ENCODE measurements at places on chromosomes 16 and 17. TPM values are rescaled to one million over a fixed set of nuclear protein-coding genes. Genes with fewer than 3 reads are reported as not detected.

GRCh38 chr17:58532555-58532951, 18.1 kb upstream of the MTMR4 start:
- DNase-seq = no peak

DNA sequence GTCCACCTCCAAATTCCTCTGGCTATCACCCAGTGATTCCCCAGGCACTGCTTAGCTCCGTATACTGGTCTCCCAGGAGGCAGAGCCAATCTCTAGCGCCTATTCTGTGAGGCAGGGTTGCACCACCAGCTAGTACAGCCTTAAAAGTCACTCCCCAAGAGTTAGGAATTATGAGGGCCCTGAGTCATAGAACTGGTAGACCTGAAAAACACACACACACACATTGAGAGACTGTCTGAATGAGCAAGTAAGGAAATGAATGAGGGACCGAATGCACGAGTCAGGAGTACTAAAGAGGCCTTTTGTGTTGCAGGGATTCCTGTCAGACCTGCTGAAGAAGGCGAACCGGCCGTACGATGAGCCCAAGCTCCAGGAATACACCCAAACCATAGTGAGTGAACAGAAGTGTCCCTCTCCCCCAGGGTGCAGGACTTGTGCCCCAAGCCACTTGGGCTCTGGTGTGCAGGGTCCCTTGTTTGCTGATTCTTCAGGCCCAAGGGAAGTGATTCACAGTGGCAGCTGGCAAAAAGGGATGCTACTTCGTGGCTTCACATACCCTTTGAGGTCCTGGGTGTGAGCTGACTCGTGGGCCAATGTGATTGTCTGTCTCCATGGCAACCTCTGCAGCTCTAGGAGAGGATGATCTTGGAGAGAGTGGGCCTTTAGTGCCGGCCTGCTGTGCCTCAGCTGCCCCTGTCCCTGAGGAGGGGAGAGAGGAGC, 24.7 kb downstream of the CALB2 start:
- peak; percentile 5 for DNase-seq

DNA sequence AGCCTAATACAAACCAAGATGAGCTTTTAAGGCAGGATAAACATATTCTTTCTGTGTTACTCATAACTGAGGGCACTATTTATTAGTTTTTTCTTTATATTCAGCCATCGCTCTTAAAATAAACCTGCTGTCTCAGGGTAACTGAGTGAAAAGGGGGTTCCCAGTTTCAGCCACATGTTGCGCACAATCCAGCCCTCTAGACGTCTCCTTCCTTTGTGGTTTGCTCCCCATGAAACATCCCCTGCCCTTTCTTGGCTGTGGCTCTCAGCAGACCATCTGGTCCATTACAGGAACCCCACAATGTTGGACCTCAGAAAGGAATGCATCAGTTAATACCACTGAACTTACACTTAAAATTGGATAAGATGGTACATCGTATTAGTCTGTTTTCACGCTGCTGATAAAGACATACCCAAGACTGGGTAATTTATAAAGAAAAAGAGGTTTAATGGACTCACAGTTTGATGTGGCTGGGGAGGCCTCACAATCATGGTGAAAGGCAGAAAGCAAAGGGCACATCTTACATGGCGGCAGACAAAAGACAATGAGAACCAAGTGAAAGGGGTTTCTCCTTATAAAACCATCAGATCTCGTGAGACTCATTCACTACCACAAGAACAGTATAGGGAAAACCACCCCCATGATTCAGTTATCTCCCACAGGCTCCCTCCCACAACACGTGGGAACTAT, 12.6 kb upstream of the IL21R start:
- DNase-seq = peak; percentile 30

GRCh38 chr16:1144476-1145382, 8.2 kb upstream of the CACNA1H start:
- no peak for DNase-seq

- peak; percentile 84 for DNase-seq
Observed at GRCh38 chr16:55508941-55509931, at the start of gene LPCAT2. TSS of gene LPCAT2 (plus strand) at chr16:55509072. CDS start at chr16:55509182, 110 bp downstream.

DNA sequence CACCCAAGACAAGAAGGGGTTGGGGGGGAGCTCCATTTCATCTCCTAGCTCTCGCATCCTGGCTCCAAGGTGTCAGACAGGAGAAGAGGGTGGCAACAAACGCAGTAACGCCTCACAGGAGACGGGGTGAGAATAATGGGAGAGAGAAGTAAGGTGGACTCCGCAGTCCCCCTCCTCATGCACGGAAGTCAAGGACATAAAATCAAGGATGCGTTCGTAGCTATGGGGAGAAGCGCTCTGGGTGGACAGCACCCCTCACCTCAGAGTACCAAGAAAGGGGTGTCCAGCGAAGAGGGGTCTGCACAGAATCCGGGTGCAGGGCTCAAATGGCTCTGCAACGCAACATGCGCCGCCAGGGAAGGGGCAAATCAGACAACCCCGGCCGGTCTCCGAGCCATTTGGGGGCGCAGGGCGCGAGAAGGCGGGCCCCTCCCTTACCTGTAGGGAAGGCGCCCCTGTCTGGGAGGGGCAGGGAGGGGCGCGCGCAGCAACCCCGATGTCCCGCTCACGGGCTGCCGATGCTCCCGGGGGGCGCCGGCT, 555 bp downstream of the HDAC5 start:
- DNase-seq = no peak

DNA sequence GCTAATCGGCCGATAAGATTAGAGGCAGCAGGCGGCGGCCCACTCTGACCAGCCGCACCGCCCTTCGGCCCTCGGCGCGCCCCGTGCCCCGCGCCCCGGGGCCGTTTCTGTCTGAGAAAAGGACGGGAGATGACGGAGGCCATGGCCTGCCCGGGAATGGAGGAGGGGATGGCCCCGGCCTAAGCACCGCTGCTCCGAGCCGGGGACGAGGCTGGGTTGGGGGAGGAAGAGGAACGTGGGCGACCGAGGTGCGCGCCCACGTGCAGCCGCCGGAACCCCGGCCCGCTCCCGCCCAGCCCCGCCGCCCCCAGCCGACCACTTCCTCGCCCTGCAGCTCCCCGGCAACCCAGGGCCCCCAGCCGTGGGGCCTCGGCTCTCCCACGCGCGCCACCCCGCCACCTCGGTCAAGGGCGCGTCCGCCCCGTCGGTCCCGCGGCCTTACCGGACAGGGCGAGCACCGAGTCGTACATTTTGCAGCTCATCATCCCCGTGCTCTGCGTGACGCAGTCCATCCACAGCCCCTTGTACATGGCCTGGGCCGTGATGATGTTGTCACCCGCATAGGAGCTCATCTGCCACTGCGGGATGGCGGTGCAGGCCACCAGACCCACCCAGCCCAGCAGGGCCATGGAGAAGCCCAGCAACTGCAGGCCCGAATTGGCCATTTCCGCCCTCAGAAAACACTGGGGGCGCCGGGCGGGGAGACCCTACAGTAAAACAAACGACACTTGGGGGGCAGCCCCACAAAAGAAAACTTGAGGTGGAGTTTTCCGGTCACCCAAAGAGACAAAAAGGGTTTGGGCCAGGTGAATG, 693 bp downstream of the CLDN7 start:
- DNase-seq = no peak

- peak; percentile 29 for DNase-seq
Observed at GRCh38 chr17:48322060-48322459, 108.0 kb downstream of the SKAP1 start.

DNA sequence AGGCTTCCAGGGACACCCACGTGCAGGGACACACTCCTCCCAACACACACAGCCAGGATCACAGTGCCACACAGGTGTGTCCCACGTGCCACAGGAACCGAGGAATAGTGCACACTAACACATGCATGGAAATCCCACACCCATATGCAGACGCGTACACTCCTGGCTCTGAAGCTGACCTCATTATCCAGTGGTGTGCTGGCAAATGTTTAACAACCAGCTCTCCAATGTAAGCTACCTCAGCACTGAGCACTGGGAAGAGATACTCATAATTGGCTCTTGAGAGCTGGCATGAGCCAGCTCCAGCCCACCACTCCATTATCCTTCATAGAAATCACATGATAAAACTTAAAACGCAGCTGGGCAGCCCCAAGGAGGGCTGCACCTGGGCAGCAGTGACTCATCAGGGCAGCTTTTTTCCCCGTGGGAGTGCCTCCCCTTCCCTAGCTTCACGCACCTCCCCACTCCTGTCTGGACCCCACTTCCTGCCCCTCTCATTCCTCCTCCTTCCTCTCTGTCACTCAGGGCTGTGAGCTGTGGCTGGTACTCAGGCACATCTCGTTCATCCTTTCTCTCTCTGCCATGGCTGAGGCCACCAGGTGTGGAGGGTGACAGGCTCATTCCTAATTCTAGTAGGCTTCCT, 14.9 kb upstream of the TBX21 start:
- no peak for DNase-seq

GRCh38 chr17:31919802-31920525, 16.8 kb upstream of the SUZ12 start:
- peak; percentile 78 for DNase-seq

DNA sequence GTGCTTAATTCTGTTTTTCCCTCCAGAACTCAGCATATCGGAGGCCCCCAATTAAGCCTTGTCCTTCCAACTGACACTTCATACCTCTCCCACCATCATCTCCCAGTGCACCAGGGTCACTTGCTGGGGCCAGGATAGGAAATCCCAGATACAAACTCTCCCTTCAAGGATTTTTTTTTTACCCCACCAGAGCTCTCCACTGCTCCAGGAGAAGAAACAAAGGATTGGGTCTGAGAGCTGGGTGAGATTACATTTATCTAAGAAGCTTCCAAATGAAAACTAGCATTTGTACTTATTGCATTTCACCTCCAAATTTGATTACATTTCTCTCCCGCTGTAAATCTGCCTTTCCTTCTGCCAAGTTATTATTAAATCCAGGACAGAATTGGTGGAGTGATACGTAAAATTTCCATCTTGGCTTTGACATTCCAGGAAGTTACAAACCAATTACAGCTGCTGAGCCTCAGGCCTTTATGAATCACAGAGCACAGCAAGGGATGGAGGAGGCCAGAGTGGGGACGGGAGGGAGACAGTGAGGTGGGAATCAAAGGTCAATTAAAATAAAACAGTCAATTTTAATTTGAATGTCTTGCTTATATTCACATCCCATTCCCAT, 123.5 kb downstream of the USP31 start:
- DNase-seq = no peak

DNA sequence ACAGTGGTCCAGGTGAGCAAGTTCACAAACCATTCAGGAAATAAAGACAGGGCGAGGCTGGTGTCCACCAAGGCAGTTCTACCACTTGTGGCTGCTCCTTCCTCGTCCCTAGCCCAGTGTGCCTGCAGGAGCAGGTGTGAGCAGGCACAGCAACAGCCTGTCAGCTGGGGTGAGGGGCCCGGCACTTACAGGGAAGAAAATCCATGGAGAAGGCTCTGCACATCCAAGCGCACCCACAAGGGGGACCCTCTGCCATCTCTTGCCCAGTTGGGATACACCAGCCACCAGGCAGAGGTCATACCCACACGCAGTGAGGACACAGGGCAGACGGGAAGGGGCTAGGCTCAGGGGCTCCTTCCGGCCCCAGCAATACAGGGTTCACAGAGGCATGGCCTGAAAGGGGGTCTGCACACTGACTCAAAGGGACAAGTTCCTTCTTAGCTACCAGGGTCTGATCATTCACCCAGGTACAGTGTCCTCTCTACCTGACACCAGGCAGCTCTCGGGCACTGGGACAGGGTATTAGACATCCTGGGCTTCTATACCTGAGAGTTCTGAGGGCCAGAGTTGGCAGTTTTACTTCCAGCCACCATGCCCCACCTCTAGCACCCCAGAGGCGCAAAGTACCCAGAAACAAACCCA, 27.0 kb downstream of the CDIP1 start:
- DNase-seq = peak; percentile 39

GRCh38 chr16:19687279-19687678, 30.7 kb downstream of the KNOP1 start:
- DNase-seq = no peak

DNA sequence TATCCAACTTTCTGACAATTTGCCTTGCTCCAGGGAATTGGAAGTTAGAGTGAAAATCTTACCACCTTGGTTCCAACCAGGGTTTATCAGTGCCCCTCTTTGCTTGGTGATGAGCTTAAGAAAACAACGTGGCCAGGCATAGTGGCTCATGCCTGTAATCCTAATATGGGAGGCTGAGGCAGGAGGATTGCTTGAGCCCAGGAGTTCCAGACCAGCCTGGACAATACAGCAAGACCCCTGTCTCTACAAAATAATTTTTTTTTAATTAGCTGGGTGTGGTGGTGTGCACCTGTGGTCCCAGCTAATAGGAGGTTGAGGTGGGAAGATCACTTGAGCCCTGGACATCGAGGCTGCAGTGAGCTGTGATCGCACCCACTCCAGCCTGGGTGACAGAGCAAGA, 21.4 kb downstream of the SLC7A6 start:
- no peak for DNase-seq

The TMC5 gene
- total RNA-seq = not detected

The ACOX1 gene
- 61.9 TPM for total RNA-seq

The VAT1L gene
- total RNA-seq = 18.1 TPM

The CCL7 gene
- 0.28 TPM for total RNA-seq

The KRTAP1-5 gene
- 34.8 TPM for total RNA-seq

The RANGRF gene
- 19.5 TPM for total RNA-seq

The AIPL1 gene
- total RNA-seq = not detected

The ATF7IP2 gene
- 2.7 TPM for total RNA-seq

The MYH2 gene
- not detected for total RNA-seq

The NDUFAF8 gene
- total RNA-seq = 21.1 TPM

The TEX19 gene
- under 0.01 TPM for total RNA-seq

The CCDC40 gene
- total RNA-seq = 0.90 TPM

All from IMR-90 (cell line).